ENCODE measurements at places on chromosomes 13 and 19.

- DNase-seq, result peak; percentile 30
Observed at GRCh38 chr19:52689843-52690368, 44.9 kb downstream of the ZNF611 start.

DNA sequence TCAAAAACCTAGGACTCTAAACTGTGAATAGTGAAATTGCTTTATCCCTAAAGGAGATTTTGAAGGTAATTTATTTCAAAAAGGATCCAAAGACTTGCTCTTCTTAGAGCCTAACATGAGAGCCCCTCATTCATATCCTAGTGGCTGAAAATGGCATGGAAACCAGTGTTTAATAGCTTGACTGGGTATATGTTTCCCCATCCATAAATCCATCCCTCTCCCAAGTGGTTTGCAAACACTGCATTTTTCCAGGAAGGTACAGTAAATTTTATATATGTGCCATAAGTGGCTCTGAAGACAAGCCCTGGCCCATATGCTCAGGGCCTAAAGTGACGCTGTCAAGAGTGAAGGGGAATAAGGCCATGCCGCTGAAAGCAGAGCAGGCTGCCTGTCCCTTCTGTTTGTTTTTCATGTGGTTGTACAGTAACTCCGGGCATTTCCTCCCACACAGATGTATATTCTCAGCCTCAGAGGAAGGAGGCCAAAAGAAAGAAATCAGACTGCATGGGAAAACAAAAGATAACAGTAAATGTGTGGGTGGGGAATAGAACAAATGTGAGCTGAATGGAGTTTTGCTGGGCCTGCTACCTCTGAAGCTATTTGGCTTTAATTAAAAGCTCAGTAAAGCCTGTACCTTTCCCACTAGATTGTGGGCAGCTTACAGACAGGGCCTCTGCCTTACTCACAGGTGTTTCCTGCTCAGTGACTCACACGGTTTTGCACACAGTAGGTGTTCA, 181.9 kb downstream of the PCDH9 start:
- DNase-seq, result no peak

GRCh38 chr19:17240062-17240752, 5.5 kb downstream of the NR2F6 start:
- no peak for DNase-seq

DNA sequence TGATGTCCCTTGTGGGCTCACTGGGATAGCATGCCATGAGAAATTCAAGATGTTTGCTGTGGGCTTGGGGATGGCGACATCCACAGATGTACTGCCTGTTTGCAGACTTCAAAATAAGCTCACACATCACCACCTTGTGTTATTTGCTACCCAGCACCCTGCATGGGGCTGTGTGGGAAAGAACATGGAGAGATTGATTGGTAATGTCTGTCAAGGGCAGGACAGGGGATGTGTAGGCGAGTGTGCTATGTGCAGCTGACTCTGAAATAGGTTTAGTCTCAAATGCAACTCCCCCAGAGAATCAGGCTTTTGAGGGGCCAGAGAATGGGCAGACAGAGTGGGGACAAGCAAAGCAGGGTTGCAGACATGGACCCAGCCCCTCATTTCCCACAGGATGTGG, 24.7 kb downstream of the PNPLA6 start:
- DNase-seq, result no peak

DNA sequence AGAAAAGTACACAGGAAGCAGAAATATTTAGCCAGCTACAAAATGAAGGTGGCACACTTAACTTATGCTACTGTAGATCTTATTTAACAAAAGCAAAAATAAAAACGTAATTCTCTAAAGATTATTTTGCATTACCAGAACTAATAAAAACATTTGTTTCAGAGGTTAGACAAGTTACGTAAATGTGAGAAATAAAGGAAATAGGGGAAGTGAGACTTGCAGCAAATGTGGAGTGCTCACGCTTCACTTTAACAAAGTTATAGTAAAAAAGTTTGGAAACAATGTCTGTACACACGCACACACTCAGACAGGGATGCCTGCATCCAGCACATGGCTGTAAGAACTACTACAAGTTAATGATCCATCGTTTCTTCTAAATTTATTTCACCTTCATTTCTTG, 83.7 kb downstream of the NALCN start:
- no peak for DNase-seq

DNA sequence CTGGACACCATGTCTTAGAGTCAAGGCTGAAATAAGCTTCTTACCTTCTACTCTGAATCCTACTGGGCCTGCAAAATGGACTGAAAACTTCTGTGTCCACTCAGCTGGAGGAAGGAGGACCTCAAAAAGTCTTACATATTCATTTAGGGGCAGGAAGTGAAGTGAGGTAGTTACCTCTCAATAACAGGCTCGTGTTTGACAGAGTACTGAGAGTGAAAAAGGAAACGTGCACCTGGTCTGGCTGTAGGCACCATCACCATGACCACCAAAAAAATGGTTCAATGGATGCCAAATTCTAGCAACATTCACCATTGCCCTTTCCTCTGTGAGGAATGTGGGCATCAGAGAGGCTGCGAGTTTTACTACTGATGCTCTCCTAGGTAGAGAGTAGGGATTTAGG, 176.2 kb downstream of the RFC3 start:
- no peak for DNase-seq

GRCh38 chr13:108877300-108877699, 247.9 kb downstream of the MYO16 start:
- DNase-seq, result no peak

GRCh38 chr19:55716531-55716930, 21.7 kb downstream of the NLRP9 start:
- DNase-seq, result no peak

- no peak for DNase-seq
Observed at GRCh38 chr19:38900743-38901190, 998 bp downstream of the NFKBIB start.

DNA sequence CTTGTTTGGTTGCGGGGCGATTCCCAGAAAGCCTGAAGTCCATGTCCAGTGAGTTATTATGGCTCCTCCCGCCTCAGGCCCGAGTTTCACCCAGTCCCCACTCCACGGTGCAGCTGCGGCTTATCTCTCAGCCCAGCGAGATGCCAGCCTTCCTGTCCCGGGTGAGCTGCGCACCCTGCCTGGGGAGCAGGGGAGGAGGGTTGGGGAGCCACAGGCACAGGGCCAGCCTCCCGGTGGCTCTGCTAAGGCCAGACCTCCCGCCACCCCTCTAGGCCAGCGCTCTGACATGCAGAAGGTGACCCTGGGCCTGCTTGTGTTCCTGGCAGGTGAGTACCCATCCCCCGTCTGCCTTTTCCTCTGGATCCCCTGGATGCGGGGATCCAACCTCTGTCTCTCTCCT, 3.5 kb downstream of the FXYD3 start:
- DNase-seq, result no peak

DNA sequence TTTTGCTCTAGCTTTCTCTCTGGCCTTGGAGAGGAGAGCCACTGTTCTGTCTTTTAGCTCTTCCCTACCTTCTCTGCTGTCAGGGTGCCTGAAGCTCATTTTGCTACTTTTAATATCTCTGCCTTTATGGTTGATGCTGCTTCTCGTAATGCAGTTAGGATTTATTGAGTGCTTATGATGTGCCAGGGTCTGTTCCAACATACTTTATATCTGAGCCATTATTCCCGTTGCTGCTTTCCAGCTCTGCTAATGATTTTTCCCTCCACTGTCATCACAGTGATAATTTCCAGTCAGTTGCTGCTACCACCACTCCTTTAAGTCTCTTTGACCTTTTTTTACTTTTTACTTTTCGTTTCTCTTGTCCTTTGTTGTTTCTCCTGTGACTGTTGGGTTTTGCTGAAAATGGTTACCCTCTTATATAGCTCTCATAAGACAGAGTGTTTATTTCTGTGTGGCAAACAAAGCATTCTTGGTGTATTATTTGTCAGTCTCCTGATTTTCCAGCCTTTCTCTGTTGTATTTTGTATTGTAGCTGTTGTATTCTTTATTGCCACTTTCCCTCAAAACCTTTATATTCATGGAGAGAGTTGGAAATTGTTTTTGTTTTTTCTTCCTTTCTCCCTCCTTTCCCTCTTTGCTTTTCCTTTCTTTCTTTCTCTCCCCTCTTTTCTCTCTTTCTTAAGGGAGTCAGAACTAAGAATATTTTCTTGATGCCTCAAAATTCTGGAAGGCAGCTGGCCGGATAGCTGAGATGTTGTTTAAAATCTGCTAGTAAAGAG, 37.4 kb downstream of the COG6 start:
- no peak for DNase-seq

DNA sequence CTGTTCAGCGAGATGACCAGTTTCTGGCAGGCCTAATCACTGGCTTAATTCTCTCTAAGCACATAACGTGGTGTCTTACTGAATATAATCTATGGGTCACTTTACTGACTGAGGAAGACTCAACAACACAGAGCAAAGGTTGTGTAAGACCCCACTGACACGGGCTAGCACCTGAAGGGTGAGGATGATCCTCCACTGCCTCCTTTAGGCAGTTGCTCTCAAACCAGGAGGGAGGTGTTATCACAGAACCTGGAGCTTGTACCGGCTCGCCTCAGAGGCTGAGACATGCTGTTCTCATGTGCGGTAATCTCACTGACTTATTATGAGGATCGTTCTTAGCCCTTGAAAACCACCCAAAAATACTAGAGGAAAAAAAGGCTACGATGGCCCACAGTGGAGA, 28.3 kb downstream of the RCBTB2 start:
- DNase-seq, result no peak

- DNase-seq, result no peak
Observed at GRCh38 chr13:112449545-112449930, 73.4 kb downstream of the SPACA7 start.

GRCh38 chr13:97498419-97498818, 64.5 kb downstream of the RAP2A start:
- DNase-seq, result no peak

- no peak for DNase-seq
Observed at GRCh38 chr19:9535934-9536333, 2.5 kb downstream of the ZNF426 start.

- no peak for DNase-seq
Observed at GRCh38 chr13:42384265-42384664, 112.3 kb downstream of the AKAP11 start.

DNA sequence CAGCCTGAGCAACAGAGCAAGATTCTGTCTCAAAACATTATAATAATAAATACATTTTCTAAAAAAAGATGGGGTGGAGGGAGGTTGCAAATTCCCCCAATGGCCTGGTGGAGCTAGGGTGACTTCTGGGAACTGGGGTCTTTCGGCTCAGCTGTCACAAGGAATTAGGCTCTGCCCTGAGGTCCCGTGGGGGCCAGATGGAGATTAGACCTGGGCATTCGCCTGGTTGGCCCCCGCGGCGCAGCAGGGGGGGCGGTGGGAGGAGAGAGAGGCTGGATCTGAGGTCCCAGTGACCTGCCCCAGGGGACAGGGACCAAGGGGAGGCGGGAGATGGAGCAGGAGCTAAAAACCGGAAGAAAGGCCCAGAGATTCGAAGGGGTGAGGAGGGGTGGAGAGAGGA, 14.8 kb downstream of the FUT6 start:
- no peak for DNase-seq

DNA sequence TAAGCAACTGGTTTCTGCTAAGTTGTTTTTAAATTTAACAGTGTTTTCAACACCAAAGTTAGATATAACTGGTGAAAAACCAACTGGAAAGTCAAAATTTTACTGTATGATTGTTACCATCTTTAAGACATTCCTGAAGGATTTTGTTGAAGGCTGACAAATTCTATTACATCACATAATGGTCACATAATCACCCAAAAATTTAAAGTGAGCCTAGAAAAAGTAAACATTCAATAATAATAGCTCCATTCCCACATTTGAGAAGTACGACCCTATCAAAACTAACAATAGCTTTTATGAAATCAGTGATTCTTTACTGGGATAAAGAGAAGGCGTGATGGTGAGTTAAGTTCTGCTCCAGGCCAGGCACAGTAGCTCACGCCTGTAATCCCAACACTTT, 51.6 kb downstream of the USP12 start:
- no peak for DNase-seq

GRCh38 chr19:33201886-33202545, 7.9 kb downstream of the LRP3 start:
- no peak for DNase-seq

DNA sequence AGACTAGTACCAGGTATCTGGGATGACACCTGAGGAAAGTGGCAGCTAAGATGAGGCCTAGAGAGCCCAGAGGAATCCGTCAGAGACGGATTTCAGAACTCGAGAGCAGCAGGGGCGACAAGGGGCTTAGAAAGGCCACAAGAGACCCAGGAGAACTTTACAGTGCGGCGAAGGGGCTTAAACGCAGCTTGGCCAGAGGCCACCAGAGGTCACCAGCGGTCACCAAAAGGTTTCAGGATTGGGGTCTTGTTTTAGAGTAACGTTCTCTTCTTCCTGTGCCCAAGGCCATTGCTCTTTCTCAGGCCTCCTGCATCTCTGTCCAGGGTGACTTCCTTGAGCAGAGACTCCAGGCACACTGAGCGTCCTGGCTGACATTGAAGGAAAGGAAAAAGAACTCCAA, 2.2 kb downstream of the ZSCAN22 start:
- DNase-seq, result no peak

- peak; percentile 22 for DNase-seq
Observed at GRCh38 chr19:38543807-38544568, 73.8 kb downstream of the MAP4K1 start.
